ENCODE measurements at places on chromosomes 1 and 21.

DNA sequence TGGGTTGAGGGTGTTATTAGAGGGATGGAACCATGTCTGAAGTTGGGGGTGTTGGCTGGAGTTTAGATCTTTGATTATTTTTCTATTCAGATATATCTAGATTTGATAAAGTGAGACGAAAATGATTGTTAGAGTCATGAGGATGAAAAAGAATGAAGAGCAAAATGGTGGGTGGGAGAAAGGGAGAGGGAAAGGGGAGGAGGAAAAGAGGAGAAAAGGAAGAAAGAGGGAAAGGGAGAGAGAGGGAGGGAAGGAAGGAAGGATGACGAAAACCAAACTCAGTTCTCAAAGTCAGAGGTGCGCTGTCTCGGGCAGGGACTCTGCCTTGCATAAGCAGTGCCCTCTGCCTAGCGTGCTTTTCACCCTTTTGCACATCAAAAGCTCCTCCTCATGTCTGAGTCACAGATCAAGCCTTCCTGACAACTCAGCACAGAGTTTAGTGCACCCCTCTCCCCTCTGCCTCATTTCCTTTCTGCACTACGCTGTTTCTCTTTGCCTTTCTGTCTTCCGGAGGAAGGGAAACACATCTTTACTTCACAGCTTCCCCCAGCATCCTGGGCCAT lies 225.8 kb upstream of the PROX1 start:
- DNase-seq, result no peak

DNA sequence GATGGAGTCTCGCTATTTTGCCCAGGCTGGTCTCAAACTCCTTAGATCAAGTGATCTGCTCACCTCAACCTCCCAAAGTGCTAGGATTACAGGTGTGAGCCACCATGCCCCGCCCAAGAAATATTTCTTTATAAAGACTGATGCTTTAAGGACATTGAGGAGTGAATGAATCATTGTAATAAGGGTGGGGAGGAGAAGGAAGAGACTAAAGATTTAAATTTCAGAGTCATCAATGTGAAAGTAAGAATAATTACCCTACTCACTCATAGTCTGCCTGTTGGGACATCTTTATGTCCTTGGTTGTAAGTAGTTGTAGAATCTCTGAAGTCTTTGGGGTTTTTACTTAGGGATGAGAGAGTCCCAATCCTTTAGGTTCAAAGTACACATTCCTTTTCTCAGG lies 7.3 kb downstream of the KDM1A start:
- DNase-seq, result no peak

GRCh38 chr21:46062471-46063211 lies 35.3 kb upstream of the COL6A2 start:
- no peak for DNase-seq

GRCh38 chr1:12722626-12723025 lies 6.7 kb downstream of the AADACL3 start:
- no peak for DNase-seq

DNA sequence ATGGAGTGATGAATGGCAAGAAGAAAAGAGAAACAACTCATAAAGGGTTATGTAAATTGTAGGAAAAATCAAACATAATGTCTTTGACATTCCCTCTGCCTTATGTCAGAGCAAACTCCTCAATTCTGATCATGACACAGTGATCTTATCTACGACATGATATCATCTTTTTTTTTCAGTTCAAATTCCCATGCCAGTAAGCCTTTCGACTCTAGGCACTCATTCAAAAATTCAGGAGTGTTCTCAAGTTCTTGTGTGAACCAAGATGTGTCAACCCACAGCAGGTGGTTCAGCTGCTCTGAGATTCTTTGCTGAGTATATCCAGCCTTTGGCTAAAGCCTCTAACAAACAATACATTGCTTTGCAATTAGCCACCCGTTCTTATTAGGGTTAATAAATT lies 97.1 kb upstream of the ESRRG start:
- DNase-seq, result no peak

DNA sequence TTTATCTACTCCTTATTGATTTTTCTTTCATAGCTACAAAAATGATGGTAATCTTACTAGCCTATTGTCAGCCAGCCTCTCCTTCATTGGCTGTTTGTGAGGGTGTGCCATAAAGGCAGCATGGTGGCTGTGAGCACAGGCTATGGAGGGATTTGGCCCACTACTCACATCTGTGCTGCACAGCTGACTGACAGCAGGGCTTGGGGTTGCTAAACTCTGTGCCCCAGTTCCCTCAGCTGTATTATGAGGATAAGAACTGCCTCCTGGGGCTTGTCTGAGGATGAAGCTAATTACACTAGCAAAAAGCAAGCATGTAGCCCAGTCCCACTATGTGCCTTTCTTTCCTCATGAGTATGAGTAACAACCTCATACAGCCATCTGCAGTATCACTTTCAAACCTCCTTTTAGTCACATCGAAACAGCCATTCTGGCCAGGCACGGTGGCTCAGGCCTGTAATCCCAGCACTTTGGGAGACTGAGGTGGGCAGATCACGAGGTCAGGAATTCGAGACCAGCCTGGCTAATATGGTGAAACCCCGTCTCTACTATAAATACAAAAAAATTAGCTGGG lies 66.2 kb downstream of the COQ8A start:
- DNase-seq, result no peak

DNA sequence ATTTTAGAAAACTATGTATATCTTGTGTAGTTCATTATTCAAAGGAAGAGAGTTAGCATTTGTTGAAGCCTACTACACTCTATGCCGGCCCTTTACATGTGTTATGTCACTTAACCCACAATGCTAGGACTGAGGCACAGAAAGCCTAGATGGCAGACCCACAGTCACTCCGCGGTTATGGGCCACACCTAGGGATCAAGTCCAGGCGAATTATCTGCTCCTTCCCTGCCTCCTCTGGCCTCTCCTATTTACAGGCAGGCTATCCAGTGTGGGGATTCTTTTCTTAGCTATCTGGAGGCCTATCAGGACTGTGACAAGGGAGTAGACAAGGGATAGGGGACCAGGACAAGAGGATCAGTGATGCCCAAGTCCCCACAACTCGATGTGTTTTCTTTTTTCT lies 33.0 kb downstream of the IER5 start:
- no peak for DNase-seq

DNA sequence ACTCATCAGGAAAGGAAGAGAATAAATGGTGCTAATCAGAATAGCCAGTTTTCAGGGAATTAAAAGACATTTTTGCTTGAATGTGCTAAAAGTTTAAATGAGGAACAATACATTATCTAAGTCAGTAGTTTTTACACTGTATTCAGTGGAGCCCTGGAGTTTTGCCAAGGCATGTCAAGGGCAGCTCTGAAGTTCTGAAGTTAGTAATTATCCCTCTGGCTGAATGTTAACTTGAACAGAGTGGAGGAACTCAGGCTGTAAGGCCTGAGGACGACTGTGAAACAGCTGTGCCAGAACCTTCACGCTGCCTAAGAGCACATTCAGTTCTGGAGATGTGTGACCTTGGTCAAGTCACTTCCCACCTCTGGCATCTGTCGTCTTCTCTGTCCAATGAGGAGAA lies 68.1 kb downstream of the EDEM3 start:
- no peak for DNase-seq

DNA sequence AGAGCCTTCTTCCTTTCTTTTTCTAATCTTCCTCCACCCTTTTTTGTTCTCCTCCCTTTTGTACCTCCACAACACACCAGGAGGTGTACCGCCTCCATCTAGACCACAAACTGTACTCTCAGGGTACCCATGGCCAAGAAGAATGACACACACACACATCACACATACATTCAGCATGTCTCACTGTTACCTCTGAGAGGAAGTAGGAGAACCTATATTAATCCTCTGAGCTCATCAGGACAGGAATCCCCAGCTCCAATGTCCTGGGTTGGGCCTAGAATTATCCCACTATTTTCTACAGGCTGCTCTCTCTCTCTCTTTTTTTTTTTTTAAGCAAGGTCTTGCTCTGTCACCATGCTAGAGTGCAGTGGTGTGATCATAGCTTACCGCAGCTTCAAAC lies 36.7 kb downstream of the ATP2B4 start:
- DNase-seq, result no peak

- DNase-seq, result no peak
Measured at GRCh38 chr1:210246447-210246846, 13.9 kb downstream of the SERTAD4 start.

DNA sequence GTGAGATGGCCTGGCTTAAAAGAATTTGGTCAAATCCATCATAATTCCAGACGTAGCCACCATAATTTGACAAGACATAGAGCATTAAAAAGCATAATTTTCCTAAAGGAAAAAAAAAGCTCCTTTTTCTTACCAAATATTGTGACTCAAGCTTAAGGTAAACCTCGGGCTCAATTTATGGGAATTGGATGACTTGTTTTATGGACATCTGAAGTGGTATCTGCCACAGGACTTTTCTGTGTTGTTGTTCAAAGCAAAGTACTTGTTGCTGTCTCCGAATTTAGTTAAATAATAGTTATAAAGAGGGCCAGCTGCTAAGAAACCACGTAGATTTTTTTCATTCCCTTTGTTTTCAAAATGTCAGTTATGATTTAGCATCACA lies 1.1 kb downstream of the MPZL1 start:
- DNase-seq, result no peak

DNA sequence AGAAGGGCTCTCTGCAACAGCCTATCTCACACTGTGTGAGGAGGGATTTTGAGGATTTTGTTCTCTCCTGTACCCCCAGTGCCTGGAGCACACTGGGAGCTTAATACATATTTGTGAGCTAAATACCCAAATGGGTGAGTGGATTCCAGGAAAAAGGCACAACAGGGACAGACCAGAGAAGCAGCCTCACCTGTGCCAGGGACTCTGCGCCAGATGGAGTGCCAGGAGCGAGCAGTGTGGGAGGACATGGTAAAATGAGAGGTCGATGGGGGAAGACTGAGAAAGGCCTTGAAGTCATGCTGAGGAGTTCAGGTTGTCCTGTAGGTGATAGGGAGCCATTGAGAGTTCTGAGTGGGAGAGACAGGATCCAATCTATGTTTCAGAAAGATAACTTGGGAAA lies 11.0 kb upstream of the KCNA2 start:
- DNase-seq, result no peak

- DNase-seq, result no peak
Measured at GRCh38 chr21:34559089-34559631, 47.1 kb upstream of the KCNE1 start.

DNA sequence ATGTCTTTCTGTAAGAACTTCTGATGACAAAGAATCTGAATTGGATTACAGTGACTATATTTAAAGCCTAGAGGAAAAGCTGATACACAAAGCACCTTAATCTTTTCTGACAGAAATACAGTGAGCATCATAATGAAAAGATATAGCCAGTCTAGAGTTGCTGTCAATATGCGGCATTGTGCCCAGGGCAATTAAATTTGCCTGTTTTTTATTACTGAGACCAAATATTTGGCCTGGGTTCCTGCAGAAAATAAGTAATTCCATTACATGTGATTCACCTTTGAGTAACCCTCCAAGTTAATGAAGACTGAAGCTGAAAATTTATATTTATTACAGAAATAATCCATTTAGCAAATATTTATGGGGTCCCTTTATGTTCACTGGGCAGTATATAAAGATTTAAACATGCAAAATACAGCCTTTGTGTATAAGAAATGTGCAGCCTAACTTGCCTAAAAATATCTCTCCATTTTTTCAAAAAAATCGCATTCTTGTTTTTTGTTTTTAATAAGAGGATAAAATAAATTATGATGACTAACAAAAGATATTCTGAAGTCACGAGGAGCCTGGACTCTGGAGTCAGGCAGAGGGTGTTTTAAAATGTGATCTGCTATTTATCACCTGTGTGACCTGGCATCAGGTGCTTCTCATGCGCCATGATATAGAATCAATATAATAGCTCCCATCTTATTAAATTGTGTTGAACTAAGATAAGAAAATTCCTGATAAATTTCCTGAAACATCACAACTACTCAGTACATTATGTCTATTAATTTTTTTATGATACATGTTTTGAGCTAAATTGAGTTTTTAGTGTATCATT lies 83.6 kb downstream of the SGIP1 start:
- DNase-seq, result no peak

- DNase-seq, result no peak
Measured at GRCh38 chr1:151596166-151596953, 15.5 kb upstream of the SNX27 start.

- no peak for DNase-seq
Measured at GRCh38 chr1:11761988-11762406, at the start of gene C1orf167. Gene C1orf167, plus strand, starts transcription at chr1:11762193. Its CDS starts 2,208 bp downstream, at chr1:11764401.

GRCh38 chr1:243638186-243638585 lies 211.9 kb downstream of the AKT3 start:
- DNase-seq, result no peak

- DNase-seq, result no peak
Measured at GRCh38 chr21:45299026-45299863, 11.6 kb upstream of the POFUT2 start.

- DNase-seq, result no peak
Measured at GRCh38 chr1:112133487-112133886, 144.0 kb upstream of the KCND3 start.

All from effector CD4-positive, alpha-beta T cell (primary cell).